ENCODE measurements at places on chromosomes 7 and 10.

DNA sequence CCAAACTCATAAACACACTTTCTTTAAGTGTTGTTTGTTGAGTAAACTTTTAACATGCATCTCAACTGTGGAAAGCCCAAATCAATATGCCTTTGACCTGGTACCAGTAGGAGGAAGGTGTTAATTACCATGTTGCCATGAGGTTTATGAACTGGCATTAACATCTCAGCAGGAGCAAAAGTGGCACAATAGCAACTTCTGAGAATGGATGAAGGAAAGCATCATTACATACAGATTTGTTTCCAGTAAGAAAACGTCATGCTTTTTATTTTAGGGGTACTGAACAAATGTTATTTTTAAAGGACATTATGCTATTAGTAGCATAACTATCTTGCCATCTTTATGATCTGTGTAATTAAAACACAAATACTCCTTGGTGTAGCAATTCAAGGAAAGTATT is 51.1 kb downstream of the ARMC3 start:
- no peak overlapping the region for H3K4me3 ChIP-seq
- no peak for DNase-seq
- no peak overlapping the region for H3K27ac ChIP-seq
- H3K36me3 ChIP-seq: no peaks in the 10 kb centered on the region
- H3K4me1 ChIP-seq: no peaks in the 10 kb centered on the region

DNA sequence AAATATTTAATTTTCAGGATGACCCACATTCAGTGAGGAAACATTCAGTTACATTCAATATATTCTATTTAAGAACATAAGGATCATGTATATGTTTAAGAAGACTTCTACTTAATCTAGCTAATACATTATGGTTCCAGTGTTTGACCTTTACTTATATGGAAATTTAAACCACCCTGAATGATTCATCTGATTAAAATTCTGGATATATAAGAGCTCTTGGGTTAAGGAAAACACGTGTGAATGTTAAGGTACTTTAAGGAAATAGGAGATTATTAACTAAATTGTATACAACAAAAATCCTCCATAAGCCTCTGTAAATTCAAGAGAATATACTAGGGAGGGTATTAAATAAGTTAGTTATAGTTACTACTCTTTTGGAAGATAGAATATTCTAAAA is 40.9 kb downstream of the HDAC9 start:
- H3K4me3 ChIP-seq: no peak overlapping the region
- no peak overlapping the region for H3K27ac ChIP-seq
- H3K4me1 ChIP-seq: peaks cover 9% of the 10 kb centered on the region
- H3K27me3 ChIP-seq: no peaks in the 10 kb centered on the region
- DNase-seq: no peak

DNA sequence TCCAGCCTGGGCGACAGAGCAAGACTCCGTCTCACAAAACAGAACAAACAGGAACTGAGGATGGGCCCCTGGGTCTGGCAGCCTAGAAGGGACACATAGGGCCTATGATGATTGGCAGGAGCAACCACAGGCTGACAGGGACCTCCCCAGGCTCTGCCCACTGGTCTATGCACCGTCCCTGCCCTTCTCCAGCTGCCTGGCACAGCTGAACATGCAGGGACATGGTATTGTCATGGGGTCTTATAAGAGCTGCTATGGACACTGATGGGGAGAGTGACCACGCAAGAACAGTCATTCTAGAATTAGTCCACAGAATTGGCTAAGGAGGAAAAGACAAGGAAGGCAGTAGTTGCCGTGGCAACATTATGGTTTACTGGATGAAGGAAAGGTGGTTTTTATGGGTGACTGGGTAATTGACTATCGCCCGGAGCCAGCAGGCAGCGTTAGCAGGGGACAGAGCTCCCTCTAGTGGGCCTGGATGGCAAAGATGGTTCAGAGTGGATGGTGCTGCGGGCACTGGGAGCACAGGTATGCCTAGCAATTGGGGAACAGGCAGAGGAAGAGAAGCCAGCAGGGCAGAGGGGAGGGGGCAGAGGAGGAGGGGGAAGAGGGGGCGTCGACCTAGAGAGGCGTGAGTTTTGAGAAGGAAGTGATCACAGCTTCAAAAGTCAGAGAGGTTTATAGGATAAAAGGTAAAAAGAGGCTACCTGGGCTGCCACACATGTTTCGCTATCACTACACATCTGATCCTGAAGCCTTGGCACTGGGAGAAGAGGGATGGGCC is 7.8 kb upstream of the TRIM56 start:
- H3K4me1 ChIP-seq: no peaks in the 10 kb centered on the region
- no peak for DNase-seq
- H3K4me3 ChIP-seq: no peak overlapping the region
- no peak overlapping the region for H3K27ac ChIP-seq
- no peaks in the 10 kb centered on the region for H3K27me3 ChIP-seq

GRCh38 chr7:117565226-117565625 is 85.4 kb downstream of the CFTR start:
- no peak overlapping the region for H3K4me3 ChIP-seq
- H3K27me3 ChIP-seq: no peaks in the 10 kb centered on the region
- no peaks in the 10 kb centered on the region for H3K4me1 ChIP-seq
- H3K27ac ChIP-seq: no peak overlapping the region
- no peaks in the 10 kb centered on the region for H3K36me3 ChIP-seq

- no peaks in the 10 kb centered on the region for H3K4me1 ChIP-seq
- H3K4me3 ChIP-seq: no peak overlapping the region
- H3K27ac ChIP-seq: no peak overlapping the region
- no peaks in the 10 kb centered on the region for H3K36me3 ChIP-seq
- no peak for DNase-seq
Observed at GRCh38 chr10:47253651-47254375, 46.2 kb upstream of the GDF10 start.

GRCh38 chr10:76190634-76191270 is 759.3 kb downstream of the LRMDA start:
- no peaks in the 10 kb centered on the region for H3K36me3 ChIP-seq
- no peaks in the 10 kb centered on the region for H3K4me1 ChIP-seq
- DNase-seq: no peak
- H3K27ac ChIP-seq: no peak overlapping the region
- H3K27me3 ChIP-seq: no peaks in the 10 kb centered on the region
- no peak overlapping the region for H3K4me3 ChIP-seq

DNA sequence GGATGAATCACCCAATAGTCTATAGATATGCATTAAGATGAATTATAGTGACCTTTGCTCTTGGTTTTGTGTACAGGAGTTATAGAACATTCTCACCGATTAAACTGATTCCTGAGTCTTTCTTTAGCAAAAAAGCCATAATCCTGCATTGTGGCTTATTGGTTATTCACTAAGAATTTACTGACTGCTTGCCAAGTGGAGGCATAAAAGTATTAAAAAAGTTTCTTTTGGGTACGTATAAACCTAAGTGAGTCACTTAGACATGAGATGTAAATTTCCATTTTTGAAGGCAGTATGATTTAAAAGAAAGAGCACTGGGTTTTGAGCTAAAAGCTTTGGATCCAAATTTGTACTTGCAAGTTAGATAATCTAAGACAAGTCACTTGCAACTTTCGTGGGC is 100.7 kb downstream of the CDK6 start:
- H3K4me3 ChIP-seq: no peak overlapping the region
- no peaks in the 10 kb centered on the region for H3K36me3 ChIP-seq
- H3K27me3 ChIP-seq: no peaks in the 10 kb centered on the region
- H3K27ac ChIP-seq: no peak overlapping the region

DNA sequence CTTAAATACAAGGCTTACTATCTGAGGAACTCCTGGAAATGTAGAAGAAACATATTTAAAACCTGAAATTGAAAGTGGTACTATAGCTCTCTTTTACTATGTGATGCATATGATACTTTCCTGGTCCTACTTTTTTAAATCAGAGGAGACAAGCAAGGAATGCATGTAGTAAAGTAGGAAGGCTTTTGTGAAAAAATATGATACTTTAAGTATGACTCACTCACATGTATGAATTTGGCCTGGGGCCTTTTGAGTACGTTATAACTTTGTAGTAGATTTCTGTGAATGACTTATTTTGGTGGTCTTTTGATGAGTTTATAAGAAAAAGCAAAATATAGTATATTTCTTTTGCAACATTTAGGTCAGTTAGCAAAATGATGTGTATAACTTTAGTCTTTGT is 53.8 kb downstream of the TAX1BP1 start:
- H3K27me3 ChIP-seq: no peaks in the 10 kb centered on the region
- no peak for DNase-seq
- no peaks in the 10 kb centered on the region for H3K4me1 ChIP-seq
- no peak overlapping the region for H3K4me3 ChIP-seq

GRCh38 chr7:55556031-55556430 is 16.3 kb downstream of the VOPP1 start:
- no peaks in the 10 kb centered on the region for H3K36me3 ChIP-seq
- H3K27ac ChIP-seq: peak overlapping the region; percentile 9
- DNase-seq: no peak
- H3K4me1 ChIP-seq: peaks cover 23% of the 10 kb centered on the region

GRCh38 chr7:30913821-30914515 is 2.3 kb downstream of the AQP1 start:
- no peak for DNase-seq
- H3K4me3 ChIP-seq: peak overlapping the region; percentile 62
- H3K36me3 ChIP-seq: no peaks in the 10 kb centered on the region
- no peaks in the 10 kb centered on the region for H3K27me3 ChIP-seq

GRCh38 chr10:73590881-73591799 is at the start of gene USP54:
USP54 (minus strand) TSS chr10:73591342; CDS start chr10:73575658, 15,684 bp downstream.
- H3K27ac ChIP-seq: peak within 1 kb of the TSS; percentile 62
- peaks cover 6% of the 10 kb centered on the region for H3K4me1 ChIP-seq
- DNase-seq: no peak
- peak within 1 kb of the TSS; percentile 10 for H3K4me3 ChIP-seq
- no peaks in the 10 kb centered on the region for H3K36me3 ChIP-seq

GRCh38 chr7:139650429-139651100 is 127.1 kb downstream of the CLEC2L start:
- peaks cover 25% of the 10 kb centered on the region for H3K36me3 ChIP-seq
- H3K4me3 ChIP-seq: no peak overlapping the region
- H3K4me1 ChIP-seq: peaks cover 70% of the 10 kb centered on the region
- peak overlapping the region; percentile 12 for H3K27ac ChIP-seq
- no peak for DNase-seq
- H3K27me3 ChIP-seq: no peaks in the 10 kb centered on the region

- H3K4me3 ChIP-seq: no peak overlapping the region
- DNase-seq: no peak
- H3K4me1 ChIP-seq: no peaks in the 10 kb centered on the region
- H3K36me3 ChIP-seq: no peaks in the 10 kb centered on the region
Observed at GRCh38 chr10:12644380-12645144, 295.2 kb downstream of the CAMK1D start.

GRCh38 chr7:148589640-148590039 is 926 bp upstream of the C7orf33 start:
- DNase-seq: no peak
- no peaks in the 10 kb centered on the region for H3K27me3 ChIP-seq
- no peaks in the 10 kb centered on the region for H3K4me1 ChIP-seq
- no peak overlapping the region for H3K27ac ChIP-seq

Data from esophagus squamous epithelium (tissue), 5 donors.